Heart left ventricle (tissue), 16 donors: ENCODE measurements at places on chromosomes 5 and 9.

- peak; percentile 88 for DNase-seq
- H3K4me1 ChIP-seq = peaks cover 83% of the 10 kb centered on the region
- H3K36me3 ChIP-seq = peaks cover 28% of the 10 kb centered on the region
- H3K27ac ChIP-seq = peak overlapping the region; percentile 86
- H3K4me3 ChIP-seq = no peak overlapping the region
Measured at GRCh38 chr9:128917151-128917849, 3.5 kb upstream of the PHYHD1 start.

GRCh38 chr9:33932078-33932807 is 115.3 kb downstream of the UBE2R2 start:
- H3K36me3 ChIP-seq = peaks cover 93% of the 10 kb centered on the region
- DNase-seq = no peak
- no peak overlapping the region for H3K27ac ChIP-seq
- no peak overlapping the region for H3K4me3 ChIP-seq

GRCh38 chr9:98589102-98589501 is 119.6 kb downstream of the GABBR2 start:
- H3K36me3 ChIP-seq = no peaks in the 10 kb centered on the region
- H3K4me1 ChIP-seq = no peaks in the 10 kb centered on the region
- no peak overlapping the region for H3K4me3 ChIP-seq
- peaks cover 3% of the 10 kb centered on the region for H3K27me3 ChIP-seq
- no peak for DNase-seq
- no peak overlapping the region for H3K27ac ChIP-seq

DNA sequence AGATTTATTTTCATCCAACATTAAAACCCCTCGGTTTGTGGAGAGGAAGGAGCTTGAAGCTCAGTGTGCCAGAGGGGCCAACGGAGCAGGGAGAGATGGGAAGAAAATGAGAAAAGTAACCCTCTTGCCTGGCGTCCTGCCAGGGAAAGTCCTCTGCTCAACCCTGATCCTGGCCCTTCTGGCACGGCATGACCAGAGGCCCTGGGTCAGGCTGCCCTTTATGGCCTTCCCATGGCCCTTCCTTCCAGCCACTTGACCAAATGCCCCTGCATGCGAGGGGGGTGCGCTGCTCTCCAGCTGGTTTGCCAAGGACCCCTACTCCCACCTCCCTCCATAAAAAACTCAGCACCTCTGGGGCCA is 43.8 kb downstream of the SPRY4 start:
- peak overlapping the region; percentile 78 for H3K27ac ChIP-seq
- peak; percentile 47 for DNase-seq
- peaks cover 31% of the 10 kb centered on the region for H3K4me1 ChIP-seq
- H3K27me3 ChIP-seq = no peaks in the 10 kb centered on the region
